ENCODE measurements at places on chromosomes 1 and 21. TPM values are rescaled to one million over a fixed set of nuclear protein-coding genes. Genes with fewer than 3 reads are reported as not detected.

GRCh38 chr1:73644198-73644597, 553.8 kb downstream of the LRRIQ3 start:
- DNase-seq = no peak

- no peak for DNase-seq
Measured at GRCh38 chr1:202049129-202049528, 38.7 kb downstream of the ELF3 start.

DNA sequence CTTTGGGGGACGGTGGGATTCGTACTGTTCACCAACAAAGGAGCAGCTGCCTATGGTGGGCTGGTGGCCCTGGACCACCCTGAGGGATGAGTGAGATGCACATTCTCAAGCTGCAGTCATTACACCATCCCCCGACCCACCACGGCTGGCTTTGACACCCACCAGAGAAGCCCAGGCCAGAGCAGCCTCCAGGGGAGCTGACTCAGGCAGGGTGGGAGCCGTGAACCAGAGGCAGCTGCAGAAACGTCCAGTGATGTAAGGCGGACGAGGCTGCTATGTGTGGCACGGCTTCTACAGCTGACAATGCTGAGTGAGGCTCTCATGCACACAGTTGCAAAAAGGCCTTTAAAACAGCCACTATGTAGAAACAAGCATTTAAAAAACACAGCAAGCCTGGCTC, 40.1 kb downstream of the CHAF1B start:
- DNase-seq = no peak

GRCh38 chr1:21255284-21255942, 34.9 kb downstream of the ECE1 start:
- peak; percentile 84 for DNase-seq

Gene MX1
- 8.2 TPM for total RNA-seq

Gene PEX11B
- 22.5 TPM for total RNA-seq

Gene GSTM5
- total RNA-seq = 10.6 TPM

Gene HPDL
- 1.3 TPM for total RNA-seq

Measured in cerebellum (tissue), 4 donors.